Fibroblast of lung (primary cell): ENCODE measurements at places on chromosomes 7 and 10. TPM values are rescaled to one million over a fixed set of nuclear protein-coding genes. Genes with fewer than 3 reads are reported as not detected.

IGFBP3 gene
- 8.9 and 158 TPM in 2 replicates for total RNA-seq

PDIA4 gene
- total RNA-seq = 156 and 266 TPM in 2 replicates

SPDYE6 gene
- not detected in 2 replicates for total RNA-seq

LHFPL3 gene
- not detected in 2 replicates for total RNA-seq

CCL26 gene
- 1.2 and 1.3 TPM in 2 replicates for total RNA-seq

PITRM1 gene
- 40.6 and 73.7 TPM in 2 replicates for total RNA-seq

CALML3 gene
- not detected in 2 replicates for total RNA-seq

ASZ1 gene
- not detected in 2 replicates for total RNA-seq

PTPN20 gene
- total RNA-seq = 0.33 and 1.5 TPM in 2 replicates

KMT2C gene
- 24.1 and 32.4 TPM in 2 replicates for total RNA-seq

EN2 gene
- under 0.01 TPM in 1 of 2 replicates, not detected in the other for total RNA-seq

TBRG4 gene
- 52.2 and 53.2 TPM in 2 replicates for total RNA-seq

ZNF438 gene
- total RNA-seq = 3.9 and 6.6 TPM in 2 replicates

BTBD16 gene
- not detected in 2 replicates for total RNA-seq

MICALL2 gene
- 48.0 and 60.1 TPM in 2 replicates for total RNA-seq

CACNB2 gene
- total RNA-seq = 0.66 and 1.5 TPM in 2 replicates
